ENCODE measurements at places on chromosomes 1 and 21. TPM values are rescaled to one million over a fixed set of nuclear protein-coding genes. Genes with fewer than 3 reads are reported as not detected.

- DNase-seq = no peak
- H3K4me1 ChIP-seq = peaks cover 19% of the 10 kb centered on the region
- no peak overlapping the region for H3K4me3 ChIP-seq
- H3K36me3 ChIP-seq = no peaks in the 10 kb centered on the region
- H3K27ac ChIP-seq = no peak overlapping the region
These were observed 26.2 kb downstream of the RHEX start for GRCh38 chr1:206079135-206079534.

GRCh38 chr1:156721535-156721934, 6.7 kb upstream of the METTL25B start:
- H3K27ac ChIP-seq = no peak overlapping the region
- no peak for DNase-seq
- H3K27me3 ChIP-seq = no peaks in the 10 kb centered on the region
- H3K4me3 ChIP-seq = no peak overlapping the region
- peaks cover 44% of the 10 kb centered on the region for H3K36me3 ChIP-seq
- peaks cover 34% of the 10 kb centered on the region for H3K4me1 ChIP-seq

GRCh38 chr1:208997726-208998312, 585.7 kb upstream of the CAMK1G start:
- no peaks in the 10 kb centered on the region for H3K27me3 ChIP-seq
- H3K36me3 ChIP-seq = no peaks in the 10 kb centered on the region
- no peak overlapping the region for H3K27ac ChIP-seq
- no peak for DNase-seq
- H3K4me1 ChIP-seq = no peaks in the 10 kb centered on the region

- peaks cover 42% of the 10 kb centered on the region for H3K4me1 ChIP-seq
- H3K36me3 ChIP-seq = no peaks in the 10 kb centered on the region
- H3K27me3 ChIP-seq = no peaks in the 10 kb centered on the region
These were observed 2.6 kb downstream of the CTSS start for GRCh38 chr1:150763018-150763417.

The TTLL10 gene
- not detected for total RNA-seq

All from CD4-positive, alpha-beta memory T cell (primary cell).